ENCODE measurements at places on chromosomes 4 and X.

DNA sequence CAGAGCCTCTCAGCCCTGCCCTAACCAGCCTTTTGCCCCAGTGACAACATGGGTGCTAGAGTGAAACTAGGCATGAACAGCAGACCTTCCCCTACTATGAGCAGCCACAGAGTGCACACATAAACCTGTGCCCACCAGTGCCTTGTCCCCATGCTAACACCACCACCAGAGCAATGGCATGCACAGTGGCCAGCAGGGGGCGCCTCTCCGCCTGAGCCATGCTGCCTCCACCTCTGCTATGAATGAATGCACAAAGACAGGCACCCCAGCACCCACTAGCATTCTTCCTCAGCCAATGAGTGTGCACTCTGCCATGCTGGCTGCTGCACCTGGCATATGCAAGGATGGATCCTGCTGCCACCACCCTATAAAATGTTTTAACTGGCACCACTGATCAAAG lies 286.9 kb upstream of the FGF16 start:
- DNase-seq: no peak

DNA sequence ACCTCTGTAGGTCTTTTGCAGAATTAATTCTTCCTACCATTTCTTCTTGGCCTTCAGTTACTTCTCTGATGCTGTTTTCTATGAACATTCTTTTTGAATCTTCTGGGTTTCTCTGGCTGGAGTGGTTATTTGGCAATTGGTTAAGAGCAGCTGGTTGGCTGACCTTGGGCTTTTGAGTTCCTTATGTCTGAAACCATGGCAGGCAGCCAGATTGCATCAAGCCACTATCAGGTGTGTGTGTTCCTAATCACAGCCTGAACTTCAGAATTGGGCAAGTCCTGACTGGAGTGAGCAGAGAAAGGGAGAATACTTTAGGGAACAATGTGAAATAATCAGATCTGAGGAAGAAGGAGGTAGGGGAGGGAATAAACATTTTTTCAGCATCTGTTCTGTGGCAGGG lies 90.2 kb downstream of the ARHGAP10 start:
- DNase-seq: no peak

- DNase-seq: no peak
Observed at GRCh38 chr4:169927280-169927679, 98.9 kb downstream of the MFAP3L start.

- no peak for DNase-seq
Observed at GRCh38 chr4:6986072-6986780, 56.9 kb upstream of the TADA2B start.

DNA sequence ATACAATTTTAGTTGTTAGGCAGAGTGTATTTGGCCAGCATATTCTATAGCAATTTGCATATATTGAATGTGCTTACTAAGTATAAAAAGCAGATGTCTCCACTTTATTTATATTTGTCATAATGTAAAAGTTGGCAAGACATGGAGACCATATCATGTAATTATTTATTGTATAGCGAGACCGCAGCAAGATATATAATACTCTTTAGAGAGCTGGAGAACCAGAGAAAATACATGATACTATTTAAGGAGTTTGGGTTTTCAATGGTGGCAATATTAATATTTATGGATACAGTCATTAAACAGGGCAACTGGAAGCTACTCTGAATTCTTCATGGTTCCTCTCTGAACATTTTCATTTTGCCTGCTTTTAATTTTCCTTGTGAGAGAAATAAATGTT lies 35.0 kb downstream of the INTU start:
- no peak for DNase-seq

DNA sequence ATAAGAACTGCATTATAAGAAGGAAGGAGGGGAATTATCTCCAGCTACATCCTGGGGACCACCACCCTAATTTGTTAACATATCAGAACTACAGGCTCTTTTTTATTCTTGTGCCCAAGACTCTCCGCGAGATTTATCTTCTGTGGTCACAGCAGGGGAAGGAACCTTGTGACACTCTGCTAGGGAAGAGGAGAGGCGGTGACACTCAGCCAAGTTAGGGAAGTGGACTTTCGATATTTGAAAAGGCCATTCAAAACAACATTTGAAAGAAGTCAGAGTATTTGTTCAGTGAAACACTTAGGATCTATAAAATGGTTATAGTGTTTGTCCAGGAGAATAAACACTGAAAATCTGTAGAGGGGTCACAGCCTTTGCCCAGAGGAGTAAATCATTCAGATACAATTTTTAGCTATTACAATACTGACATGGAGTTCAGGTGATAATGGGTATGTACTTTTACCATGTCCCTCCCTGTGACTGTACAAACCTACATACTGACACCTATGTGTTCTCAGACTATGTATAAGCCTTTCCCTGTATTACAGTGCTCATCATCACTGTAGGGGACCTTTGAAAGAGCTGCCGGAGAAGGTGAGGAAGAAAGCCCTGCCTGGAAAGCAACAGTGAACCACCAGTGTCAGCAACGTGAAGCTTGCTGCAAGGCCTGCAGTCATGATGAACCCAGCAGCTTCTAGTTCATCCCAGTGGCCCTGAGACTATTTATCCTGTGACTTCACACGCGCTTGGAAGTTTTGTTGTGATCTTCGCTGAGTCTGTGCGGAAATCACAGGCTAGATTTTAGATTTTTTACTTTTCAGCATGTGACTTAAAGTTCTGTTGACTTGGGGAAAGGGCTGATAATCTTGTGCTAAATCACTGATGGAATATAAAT lies 8.5 kb upstream of the PTTG2 start:
- DNase-seq: no peak
